ENCODE measurements at places on chromosomes 1 and 21.
A peak's percentile ranks its signal among the peaks of the same experiment; 100 is the strongest.

GRCh38 chr1:24727501-24728216 is 17.6 kb upstream of the CLIC4 start:
- peak; percentile 95 for DNase-seq

DNA sequence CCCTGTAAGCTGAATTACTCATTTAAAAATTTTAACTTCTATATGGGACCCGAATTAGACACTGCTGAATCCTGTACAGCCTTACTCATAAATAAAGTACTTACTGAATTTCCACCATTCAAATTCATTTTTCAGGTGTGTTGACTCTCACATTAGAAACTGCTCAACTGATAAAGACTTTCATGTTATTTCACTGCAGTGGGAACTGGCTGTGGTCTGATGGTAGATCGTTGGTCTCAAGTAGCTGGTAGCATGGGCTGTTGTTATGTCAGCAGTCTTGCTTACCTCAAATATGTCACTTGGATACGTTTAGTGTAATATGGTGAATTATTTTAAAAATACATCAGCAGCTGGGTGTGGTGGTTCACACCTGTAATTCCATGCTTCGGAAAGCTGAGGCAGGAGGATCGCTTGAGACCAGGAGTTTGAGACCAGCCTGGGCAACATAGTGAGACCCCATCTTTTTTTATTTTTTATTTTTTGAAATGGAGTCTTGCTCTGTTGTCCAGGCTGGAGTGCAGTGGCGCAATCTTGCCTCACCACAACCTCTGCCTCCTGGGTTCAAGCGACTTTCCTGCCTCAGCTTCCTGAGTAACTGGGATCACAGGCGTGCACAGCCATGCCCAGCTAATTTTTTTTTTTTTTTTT is 10.4 kb downstream of the DEGS1 start:
- DNase-seq: no peak

DNA sequence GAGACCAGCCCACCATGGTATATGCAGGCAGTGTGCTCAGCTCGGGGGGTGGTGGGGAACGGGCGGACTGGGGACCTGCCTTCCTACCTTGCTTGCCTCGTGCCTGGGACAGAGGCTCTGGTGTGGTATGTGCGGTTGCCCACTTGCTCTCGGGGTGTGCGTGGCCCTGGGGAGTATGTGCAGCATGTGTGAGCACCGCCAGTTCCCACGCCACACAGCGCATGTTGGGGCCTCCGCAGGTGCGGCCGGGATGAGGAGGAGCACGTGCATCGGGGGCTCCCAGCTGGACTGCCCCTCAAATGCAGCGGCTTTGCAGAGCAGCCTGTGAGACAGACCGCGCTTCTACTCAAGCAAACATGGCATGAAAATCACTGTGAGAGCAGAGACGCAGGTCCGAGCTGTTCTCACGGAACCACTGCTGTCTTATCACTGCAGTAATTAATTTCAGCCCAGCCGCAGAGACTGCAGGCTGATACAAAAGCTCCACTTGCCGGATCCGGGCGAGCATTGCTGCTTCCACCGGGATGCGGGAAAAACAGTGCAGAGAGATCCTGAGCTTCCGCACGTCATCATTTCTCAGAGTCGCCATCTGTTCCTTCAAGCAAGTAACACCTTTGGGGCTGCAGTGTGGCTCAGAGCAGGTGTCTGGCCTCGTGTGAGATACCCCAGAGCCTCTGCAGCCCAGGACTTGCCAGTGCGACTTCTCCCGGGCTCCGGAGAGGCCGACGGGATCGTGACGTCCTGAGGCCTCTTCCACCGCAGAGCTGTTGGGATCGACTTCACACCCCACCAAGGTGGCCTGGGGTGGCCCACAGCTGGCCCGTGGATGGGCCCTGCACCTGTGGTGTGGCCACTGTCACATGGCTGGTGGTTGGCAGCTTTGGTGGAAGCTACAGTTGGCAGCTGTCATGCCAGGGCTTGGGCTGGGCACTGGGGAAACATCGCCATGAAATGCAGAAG is 92.6 kb upstream of the ACTRT2 start:
- no peak for DNase-seq

GRCh38 chr1:84156210-84156621 is 12.1 kb downstream of the PRKACB start:
- DNase-seq: peak; percentile 88
